ENCODE measurements at places on chromosomes 4 and X. TPM values are rescaled to one million over a fixed set of nuclear protein-coding genes. Genes with fewer than 3 reads are reported as not detected.

Gene KDR
- total RNA-seq: 21.2 TPM

Gene TEC
- total RNA-seq: 2.2 TPM

Gene SPANXN5
- total RNA-seq: not detected

Gene JCHAIN
- total RNA-seq: 7.0 TPM

Gene CSN3
- total RNA-seq: not detected

Gene GABRB1
- total RNA-seq: 4.0 TPM

Data from left ventricle myocardium superior (tissue), 1 donor.